Stimulated activated CD4-positive, alpha-beta T cell treated with anti-CD3 and anti-CD28 coated beads, Interleukin-12 subunit alpha, Interleukin-12 subunit beta, amount 100 ng/mL, for 24 hours (primary cell): ENCODE measurements at places on chromosomes 7 and 10.

- no peak for DNase-seq
Observed at GRCh38 chr10:110742801-110743200, 98.7 kb downstream of the RBM20 start.

DNA sequence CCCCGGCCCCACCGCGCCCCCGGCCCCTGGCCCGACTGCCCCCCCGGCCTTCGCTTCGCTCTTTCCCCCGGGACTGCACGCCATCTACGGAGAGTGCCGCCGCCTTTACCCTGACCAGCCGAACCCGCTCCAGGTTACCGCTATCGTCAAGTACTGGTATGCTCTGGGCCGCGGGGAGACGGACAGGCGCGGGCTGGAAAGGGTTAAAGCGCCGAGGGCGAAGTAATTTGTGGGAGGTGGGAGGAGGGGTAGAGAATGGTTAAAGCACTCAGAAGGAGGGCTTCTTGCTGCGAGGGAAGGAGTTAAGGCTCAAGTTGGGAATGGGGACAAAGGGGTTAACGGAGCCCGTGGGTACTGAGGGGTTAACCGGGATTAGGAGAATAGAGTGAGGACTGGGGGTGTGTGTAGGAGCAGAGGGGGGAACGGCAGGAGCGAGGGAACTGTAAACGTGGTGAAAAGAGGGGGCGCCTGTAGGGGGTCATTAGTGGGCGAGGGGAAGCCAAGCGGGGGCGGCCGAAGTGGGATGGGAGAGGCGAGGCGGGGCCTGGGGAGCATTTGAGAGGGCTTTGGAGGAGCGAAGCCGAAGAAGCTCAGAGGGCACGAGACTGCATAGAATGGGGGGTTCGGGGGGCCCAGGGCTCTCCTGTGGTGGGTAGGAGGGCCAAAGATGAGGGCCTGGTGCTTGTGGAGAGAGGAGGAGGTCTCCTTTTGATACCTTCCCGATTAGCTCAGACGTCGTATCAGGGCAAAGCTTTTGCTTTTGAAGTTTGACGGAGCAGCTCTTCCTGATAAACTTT is 605 bp downstream of the SUFU start:
- DNase-seq: no peak

DNA sequence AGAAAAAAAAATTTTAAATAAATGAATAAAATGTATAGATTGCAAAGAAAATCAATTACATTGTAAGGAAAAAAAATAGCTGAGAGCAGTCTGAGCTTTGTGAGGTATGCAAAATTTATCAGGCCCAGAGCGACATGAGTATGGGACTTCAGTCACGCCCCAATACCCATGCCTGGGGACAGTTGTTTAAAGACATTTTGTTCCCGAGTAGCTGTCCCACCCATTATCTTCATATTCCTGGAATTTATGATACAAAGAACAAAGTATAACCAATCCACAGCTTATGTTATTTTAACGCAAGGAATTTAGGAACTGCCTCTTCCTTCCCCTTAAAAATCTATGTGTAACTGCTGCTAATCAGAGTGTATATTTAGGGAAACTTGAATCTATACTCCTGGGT is 1.6 kb upstream of the PON2 start:
- no peak for DNase-seq

- no peak for DNase-seq
Observed at GRCh38 chr7:157962458-157963306, 624.9 kb downstream of the PTPRN2 start.

DNA sequence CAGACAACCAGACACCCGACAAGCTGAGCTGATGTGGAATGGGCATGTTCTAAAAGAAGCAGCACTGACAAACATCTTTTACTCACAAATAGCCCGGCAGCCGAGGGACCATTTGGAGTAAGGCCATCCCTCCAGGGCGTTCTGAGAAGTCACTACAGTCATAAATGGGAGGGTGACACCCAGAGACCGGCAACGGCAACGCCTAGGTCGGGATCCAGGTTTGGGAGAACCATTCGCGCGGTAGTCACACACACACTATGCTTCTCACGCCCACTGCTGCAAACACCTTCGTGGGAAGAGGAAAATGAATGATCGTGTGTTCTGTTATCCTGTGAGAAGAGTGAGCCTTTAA is 9.8 kb downstream of the TNS3 start:
- no peak for DNase-seq

DNA sequence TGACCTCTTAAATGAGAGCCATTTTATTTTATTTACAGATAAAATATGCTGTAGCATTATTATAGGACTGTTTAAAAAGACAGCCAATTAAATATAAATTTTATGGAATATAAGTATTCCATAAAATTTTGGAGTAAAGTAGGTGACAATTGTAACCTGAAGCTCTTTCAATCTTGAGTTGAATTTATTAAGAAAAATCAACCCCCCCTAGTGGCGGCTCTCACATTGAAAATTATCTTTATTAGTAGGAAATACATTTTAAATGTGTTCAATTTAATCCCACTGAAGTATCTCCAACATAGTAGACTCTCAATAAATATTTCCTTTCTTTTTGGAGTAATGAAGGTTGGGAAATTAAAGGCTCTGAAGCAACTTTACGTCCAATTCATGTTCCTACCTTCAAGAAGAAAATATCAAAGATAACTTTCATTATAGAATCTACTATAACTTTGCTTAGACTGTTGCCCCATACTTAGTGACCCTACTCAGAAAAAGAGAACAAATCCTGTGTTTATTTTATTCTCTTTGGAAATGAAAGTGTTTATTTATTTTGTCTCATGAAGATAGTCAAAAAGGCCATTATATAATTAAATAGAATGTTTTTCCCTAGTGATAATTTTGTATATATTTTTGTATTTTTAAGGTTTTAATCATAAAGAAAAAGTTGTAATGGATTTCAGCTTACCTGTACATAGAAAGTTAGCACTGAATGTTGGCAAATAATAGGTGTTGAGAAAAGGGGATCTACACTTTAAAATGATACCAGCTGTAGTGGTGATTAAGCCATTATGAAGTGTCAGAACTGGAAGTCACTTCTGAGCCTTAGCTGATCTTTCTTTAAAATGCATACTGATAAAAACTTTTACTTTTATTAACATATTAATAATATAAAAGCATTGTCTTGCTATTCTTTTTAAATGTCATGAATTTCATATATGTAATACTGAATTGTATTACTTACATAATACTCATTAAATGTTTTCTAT is 3.3 kb downstream of the AHR start:
- peak; percentile 29 for DNase-seq

GRCh38 chr7:22140578-22140977 is 194.9 kb upstream of the CDCA7L start:
- no peak for DNase-seq

GRCh38 chr7:49127359-49127913 is 203.1 kb downstream of the CDC14C start:
- DNase-seq: no peak

DNA sequence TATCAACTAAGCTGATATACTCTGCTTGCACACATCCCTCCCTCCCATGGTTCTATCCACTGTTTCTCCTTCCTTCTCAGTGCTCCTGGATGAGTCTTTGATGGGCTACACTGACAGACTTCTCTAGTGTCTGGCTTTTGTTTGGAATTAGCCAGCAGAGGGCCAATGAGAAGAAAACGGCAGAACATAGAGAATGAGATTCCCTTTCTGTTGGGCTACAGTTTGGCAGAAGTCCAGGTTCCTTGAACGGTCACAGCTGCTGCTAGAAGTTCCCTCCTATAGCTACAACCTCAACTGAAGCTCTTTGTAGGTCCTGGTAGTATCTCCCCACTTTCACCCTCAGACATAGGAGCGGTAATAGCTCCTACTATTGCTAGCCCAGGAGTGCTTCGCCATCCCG is 251.1 kb upstream of the LRRN3 start:
- no peak for DNase-seq

DNA sequence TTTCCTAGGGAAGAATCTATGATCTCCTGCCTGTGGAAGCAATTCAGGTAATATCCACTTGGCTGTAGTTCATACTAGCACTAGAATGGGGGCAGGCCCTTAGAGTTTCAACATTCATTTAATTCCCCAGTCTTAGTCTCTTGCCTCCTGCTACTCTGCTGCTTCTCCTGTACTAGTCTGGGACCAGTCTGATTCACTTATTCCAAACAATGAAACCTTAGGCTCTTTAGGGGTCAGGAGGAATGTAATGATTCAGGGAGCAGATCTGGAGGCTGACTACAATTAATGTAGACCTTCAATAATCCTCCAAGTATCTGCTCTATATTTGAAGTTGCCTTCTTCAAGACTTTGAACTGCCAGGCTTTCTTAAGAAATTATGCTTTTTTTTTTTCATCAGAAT is 101.8 kb downstream of the GNAT3 start:
- DNase-seq: no peak

DNA sequence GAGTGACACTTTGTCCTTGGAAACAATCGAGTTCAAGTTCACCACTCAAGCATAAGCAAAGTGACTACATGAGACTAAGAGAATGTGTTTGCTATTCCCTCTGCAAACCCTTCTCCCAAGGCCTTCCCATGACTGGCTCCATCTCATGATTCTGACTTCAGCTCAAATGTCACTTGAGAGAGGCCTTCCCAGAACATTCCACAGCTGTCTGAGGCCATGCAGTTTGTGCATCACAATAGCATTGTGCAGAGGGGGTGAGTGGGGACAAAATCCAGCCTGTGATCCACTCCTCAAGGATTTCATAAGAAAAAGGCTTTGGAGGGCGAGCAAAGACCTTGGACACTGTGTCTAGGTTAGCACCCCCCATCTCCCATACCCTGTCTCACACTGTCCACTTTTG is 6.9 kb upstream of the LRMDA start:
- DNase-seq: no peak

DNA sequence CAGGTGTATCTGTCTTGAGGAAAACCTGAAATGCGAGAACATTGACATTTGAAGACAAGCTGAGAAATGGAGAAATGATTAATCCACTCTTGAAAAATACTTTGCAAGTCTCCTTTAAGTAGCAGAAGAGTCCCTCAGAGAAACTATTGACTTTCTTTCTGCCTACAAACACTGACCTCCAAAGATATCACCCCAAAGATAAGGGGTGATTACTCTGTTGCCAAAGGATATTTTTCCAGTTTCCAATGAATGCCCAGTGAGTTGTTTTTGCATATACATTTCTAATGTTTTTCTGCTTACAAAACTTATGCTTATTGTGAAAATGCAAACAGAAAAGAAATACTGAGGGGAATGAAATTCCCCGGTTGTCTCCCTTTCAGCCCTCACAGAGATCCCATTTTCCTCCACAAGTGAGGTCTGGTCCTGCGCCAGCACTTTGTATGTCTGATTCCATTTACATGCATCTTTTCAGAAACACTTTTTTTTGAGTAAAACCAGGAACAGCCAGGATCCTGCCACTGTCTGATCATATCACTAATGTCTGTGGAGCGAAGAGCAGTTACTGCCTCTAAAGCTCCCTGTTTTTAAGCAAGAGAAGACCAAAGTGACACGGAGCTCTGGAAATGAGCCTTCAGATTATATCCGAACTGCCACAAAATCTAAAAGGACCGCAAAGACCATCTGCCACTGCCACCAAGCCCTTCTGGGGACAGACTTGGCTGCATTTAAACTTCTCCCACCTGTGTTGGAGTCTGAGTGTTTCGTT is 82.9 kb upstream of the PDCD4 start:
- no peak for DNase-seq

- DNase-seq: no peak
Observed at GRCh38 chr7:2172311-2173188, 60.2 kb downstream of the MAD1L1 start.

- no peak for DNase-seq
Observed at GRCh38 chr7:2281541-2281940, 32.7 kb downstream of the SNX8 start.

GRCh38 chr7:110531186-110531585 is 559.7 kb upstream of the LRRN3 start:
- DNase-seq: no peak

- no peak for DNase-seq
Observed at GRCh38 chr7:69912846-69913245, 314.6 kb downstream of the AUTS2 start.

DNA sequence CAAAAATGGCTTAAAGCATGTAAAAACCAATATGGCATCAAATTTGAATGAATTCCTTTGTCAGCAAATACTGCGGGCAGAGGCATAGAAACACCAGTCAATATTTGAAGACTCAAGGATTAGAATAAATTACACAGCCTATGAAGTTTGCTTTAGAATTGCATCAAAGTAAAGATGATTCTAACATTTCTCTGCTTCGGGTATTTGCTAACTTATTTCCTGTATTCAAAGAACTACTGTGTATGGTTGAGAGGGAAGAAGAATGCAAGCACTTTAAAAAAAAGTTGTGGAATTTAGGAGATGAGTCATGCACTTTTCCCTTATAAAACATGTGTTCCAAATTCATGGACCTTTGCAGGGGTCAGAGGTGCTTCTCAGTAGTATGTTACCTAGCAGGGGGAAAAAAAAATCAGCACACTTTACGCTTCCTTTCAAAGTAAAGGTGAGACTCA is 90.1 kb downstream of the PIP4K2A start:
- DNase-seq: no peak

DNA sequence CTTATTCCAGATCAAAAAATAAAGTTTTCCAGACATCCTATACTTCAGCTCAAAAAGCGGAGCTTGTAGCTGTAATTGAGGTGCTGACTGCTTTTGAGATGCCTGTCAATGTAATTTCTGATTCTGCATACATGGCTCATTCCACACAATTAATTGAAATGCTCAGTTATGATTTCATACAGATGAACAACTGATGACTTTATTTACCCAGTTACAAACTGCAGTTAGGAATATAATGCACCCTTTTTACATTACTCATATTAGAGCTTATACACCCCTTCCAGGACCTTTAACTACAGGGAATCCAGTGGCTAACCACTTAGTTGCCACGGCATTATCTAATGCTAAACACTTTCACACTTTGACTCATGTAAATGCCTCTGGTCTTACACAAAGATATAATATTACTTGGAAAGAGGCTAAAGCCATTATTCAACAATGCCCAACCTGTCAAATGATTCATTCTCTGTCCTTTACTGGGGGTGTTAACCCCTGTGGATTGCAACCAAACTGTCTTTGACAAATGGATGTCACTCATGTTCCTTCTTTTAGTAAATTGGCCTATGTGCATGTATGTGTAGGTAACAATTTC is 147.3 kb downstream of the ZNF33B start:
- DNase-seq: no peak

DNA sequence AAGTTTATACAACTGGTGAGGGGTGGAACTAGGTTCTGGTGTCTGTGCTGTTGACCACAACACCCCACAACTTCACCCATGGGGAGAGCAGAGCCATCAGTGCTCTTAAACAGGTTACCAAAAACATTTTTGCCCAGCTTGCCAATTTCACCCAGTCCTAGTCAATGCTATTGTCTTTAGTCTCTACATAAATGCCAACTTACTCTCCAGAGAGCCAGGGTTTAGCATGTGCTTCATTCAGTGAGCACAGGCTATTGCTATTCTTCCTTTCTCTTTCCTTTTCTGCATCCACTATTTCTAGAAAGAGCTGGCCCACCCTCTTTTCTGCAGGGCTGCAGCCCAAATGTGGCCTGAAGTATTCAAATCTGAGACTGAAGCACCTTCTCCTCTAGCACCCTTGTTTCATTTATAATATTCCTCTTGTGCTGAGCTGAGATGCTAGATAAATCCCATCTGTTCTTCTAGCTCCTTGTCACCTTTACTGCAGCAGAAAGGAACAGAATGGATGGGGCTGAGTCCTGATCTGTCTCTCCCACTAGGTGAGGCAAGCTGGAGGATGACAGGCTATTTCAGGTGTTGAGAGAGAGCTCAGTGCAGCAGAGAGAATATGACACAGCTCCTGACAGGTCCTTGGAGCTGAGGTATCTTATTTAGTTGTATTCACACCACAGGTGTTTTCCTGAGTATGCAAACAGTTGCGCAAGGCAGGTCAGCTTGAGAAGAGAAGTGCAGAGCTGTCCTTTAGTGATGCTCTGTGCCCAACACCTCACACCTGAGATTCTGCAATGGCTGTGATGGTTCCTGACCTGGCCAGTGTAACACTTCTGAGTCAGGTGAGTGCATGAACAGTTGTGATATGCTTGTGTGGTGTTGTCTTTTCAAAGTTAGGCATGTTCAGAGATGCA is 819.2 kb downstream of the CCSER2 start:
- no peak for DNase-seq
